ENCODE measurements at places on chromosomes 16 and 17.

GRCh38 chr16:3745751-3746355 is 28.5 kb upstream of the TRAP1 start:
- no peak for DNase-seq

- no peak for DNase-seq
Measured at GRCh38 chr16:47600376-47600775, 139.2 kb downstream of the PHKB start.

DNA sequence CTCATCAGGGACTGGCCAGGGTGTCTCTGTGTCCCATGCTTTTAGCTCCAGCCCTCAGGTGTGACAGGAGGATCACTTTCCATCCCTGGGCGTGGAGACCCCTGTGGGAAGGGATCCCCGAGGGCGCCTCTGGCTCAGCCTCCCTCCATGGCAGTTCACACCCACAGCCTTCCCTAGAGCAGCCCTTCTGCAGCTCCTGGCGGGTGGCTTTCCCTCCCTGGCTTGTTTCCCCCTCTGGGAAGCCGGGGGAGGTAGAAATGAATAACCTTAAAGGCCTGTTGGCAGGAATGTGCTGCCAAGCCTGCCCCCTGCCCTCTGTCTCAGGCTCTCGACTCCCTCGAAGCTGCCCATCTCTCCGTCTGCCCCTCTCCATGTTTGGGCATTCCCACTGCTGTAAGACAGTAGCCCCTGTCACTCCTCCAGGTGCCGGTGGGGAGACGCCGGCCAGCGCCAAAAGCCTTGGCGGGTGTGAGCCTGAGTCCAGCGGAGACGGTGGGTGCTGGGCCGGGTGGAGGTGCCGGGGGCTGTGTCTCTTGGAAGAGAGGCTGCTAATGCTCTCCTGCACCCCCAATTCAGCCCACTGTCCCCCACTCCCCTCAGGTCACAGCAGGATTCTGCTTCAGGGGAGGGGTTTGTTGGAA is 2.1 kb upstream of the ATP2A1 start:
- DNase-seq: no peak

DNA sequence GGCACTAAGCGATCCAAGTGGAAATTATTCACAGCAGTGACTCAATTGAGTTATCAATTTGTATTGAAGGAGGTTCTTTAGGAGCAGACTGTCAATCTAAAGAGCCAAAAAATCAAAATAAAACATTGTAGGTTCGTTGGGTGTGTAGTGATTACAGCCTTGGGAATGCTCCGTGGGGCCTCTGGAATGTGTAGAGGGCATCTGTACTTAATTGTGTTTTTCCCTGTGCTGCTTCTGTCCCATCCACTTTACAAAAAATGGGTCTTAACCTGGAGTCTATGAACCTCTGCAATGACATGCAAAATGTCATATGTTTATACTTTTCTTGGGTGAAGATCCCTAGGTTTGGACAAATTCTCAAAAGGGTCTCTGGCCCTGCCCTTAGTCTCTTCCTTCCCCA is 215.1 kb downstream of the CCDC182 start:
- no peak for DNase-seq

DNA sequence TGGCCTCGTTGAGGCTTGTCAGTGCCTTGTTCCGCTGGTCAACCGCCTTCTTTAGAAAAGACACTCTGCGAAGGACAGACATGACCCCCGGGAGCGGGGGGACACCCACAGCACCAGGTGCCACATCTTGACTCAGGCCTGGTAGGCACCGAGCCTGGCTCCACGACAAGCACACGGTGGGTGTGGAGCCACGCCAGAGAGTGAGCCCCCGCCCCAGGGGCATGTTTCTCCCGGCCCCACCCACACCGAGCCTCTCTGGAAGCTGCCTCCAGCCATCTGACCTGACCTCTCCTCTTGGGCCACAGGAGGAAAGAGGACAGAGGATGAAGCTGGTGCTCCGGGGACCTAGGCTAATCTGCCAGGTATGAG is 4.6 kb downstream of the FAAP100 start:
- DNase-seq: no peak

DNA sequence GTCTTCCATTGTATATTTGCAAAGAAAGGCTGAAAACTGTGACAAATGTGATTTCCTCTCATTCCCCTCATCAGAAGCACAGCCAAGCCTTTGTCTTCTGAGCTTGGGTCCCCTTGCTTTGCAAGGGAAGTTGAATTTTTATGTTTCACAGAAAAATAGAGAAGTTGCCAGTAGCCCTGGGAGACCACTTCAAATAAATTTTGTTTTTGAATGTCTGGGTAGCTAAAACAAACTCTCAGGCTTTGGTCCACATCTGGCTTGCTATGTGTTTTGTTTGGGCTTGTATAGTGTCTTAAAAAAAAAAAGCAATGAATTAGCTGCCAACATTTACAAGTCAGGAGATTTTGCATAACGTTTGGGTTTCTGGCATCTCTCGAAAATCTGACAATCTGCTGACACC is 24.1 kb downstream of the PIK3R6 start:
- no peak for DNase-seq

DNA sequence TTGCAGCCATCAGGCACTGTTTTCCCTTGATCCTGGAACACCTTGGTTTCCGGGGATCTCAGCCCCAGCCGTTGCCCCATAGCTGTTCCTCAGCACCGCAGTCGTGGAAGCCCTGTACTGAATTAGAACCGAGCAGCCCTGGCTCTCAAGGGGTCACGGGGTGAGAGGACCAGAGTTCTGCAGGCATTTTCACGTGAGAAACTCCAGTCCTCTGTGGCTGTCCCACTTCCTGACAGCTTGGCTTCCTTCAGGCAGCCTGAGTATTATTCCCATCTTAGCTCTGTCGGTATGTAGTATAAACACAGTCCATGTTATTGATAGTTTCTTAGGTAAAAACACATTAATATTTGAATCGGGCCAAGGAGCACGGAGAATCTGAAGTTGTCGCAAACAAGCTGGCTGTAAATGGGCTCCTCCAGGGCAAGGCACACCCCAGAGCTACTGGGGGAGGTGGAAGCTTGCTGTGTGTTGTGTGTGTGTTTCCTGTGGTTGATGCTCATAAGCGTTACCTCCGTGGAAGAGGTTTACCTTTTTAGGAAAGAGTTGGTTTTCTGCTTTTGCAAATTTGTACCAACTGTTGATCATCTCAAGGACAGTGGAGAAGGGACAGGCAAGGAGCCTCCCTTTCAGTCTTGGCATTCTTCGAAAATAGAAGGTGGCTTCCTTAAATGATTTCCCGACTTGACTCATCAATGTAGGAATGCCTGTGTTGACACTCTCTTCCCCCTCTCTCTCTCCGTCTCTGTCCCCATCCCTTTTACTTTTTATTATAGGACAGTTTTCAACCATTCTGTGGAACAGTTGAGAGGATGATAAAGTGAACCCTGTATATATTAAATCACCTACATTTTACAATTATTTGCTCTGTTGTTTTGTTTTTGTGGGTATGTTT is 208.9 kb upstream of the CHMP6 start:
- DNase-seq: no peak

- no peak for DNase-seq
Measured at GRCh38 chr16:23406546-23407240, 46.3 kb downstream of the COG7 start.

DNA sequence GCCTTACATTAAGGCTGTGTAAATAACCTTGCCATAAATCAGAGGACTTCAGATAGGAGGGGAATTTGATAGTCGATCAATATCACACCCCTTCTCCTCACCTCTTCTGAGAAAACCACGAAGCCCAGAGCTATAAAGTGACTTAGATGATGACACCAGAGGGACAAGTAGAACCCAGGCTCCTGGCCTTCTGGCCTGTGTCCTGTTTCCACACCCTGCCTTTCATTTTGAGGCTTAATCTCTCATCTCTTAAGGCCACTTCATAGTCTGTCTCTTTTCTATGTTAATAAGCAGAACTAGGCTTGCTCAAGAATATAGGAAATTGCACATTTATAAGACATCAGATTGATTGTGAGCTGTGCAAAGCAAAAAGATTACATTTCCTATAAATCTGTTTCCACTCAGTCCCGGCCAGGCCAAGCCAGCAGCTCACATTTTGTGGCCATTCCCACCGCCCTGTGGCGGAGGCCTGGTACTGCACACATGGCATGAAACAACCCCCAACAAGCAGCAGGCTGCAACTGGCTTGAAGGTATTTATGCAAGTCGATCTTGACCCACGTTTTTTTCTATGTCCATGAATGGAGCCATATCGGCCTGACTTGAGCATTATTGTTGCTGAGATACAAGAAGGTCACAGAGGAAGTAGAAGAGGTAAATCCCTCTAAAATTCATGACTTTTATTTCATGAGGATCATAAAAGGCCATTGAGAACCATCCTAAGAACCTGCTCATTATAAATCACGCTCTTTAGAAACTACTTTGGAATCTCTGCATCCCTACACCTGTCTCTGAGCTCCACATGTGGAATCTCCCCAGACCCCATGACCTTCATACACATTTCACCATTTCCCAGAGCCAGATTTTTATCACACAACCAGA is 93.7 kb downstream of the PMP22 start:
- DNase-seq: no peak

DNA sequence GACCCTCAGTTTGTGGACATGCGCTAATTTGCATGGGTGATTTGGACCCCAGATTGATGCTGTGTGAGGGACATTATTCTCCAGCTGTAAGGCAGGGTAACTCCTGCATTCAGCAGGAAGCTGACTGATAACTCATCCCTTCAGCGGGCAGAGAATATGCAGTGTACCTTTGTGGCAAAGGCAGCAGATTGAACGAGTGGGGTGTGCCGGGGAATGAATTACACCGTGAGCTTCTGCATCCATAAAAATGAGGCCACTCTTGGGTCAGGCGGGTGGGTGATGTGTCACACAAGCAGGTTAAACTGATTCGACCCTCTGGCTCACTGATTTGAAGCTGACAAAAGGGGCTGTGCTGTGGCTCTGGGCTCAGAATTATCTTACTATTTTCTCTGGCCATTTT is 128.9 kb upstream of the PMFBP1 start:
- DNase-seq: no peak

- DNase-seq: no peak
Measured at GRCh38 chr17:50608700-50609379, 25.8 kb upstream of the ABCC3 start.

All from activated CD4-positive, CD25-positive, alpha-beta regulatory T cell treated with anti-CD3 and anti-CD28 coated beads, Interleukin-2, amount 50 U/mL, for 16 hours (primary cell).